ENCODE measurements at places on chromosomes 1 and 21. TPM values are rescaled to one million over a fixed set of nuclear protein-coding genes. Genes with fewer than 3 reads are reported as not detected.

DNA sequence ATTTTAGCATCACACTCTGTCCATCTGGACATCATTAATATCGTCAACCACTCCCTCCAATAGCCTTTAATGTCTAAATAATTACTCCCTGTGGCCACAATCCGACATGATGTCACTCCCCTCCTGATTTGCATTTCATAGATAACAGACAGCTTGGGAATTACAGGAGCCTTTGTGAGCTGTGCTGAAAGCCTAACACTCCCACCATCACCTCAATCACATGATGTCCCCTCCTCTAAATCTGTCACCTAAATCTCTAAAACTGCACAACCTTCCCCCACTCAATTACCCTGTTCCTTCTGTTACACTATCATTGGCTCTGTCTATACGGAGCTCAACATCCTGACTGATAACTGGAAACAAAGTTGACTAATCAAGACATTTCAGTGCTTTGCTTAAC is 14.3 kb downstream of the NHLH2 start:
- H3K4me3 ChIP-seq: no peak overlapping the region
- peaks cover 11% of the 10 kb centered on the region for H3K27me3 ChIP-seq
- no peak overlapping the region for H3K27ac ChIP-seq
- H3K4me1 ChIP-seq: no peaks in the 10 kb centered on the region
- H3K36me3 ChIP-seq: no peaks in the 10 kb centered on the region
- no peak for DNase-seq

- peak; percentile 57 for DNase-seq
- H3K4me1 ChIP-seq: no peaks in the 10 kb centered on the region
- no peak overlapping the region for H3K27ac ChIP-seq
- no peaks in the 10 kb centered on the region for H3K27me3 ChIP-seq
- no peaks in the 10 kb centered on the region for H3K36me3 ChIP-seq
Measured at GRCh38 chr21:37358397-37358796, 8.2 kb upstream of the DYRK1A start.

GRCh38 chr1:153617663-153618062 is 1.5 kb upstream of the S100A14 start:
- no peaks in the 10 kb centered on the region for H3K27me3 ChIP-seq
- peak; percentile 80 for DNase-seq
- H3K36me3 ChIP-seq: no peaks in the 10 kb centered on the region
- H3K4me3 ChIP-seq: no peak overlapping the region

Gene NOTCH2NLA
- polyA plus RNA-seq: 12.7 TPM

- H3K4me1 ChIP-seq: peaks cover 18% of the 10 kb centered on the region
- no peaks in the 10 kb centered on the region for H3K36me3 ChIP-seq
- peak overlapping the region; percentile 66 for H3K4me3 ChIP-seq
- H3K27me3 ChIP-seq: no peaks in the 10 kb centered on the region
Measured at GRCh38 chr1:223142269-223142668, 779 bp downstream of the TLR5 start.

Gene ESRRG
- 11.9 TPM for polyA plus RNA-seq

DNA sequence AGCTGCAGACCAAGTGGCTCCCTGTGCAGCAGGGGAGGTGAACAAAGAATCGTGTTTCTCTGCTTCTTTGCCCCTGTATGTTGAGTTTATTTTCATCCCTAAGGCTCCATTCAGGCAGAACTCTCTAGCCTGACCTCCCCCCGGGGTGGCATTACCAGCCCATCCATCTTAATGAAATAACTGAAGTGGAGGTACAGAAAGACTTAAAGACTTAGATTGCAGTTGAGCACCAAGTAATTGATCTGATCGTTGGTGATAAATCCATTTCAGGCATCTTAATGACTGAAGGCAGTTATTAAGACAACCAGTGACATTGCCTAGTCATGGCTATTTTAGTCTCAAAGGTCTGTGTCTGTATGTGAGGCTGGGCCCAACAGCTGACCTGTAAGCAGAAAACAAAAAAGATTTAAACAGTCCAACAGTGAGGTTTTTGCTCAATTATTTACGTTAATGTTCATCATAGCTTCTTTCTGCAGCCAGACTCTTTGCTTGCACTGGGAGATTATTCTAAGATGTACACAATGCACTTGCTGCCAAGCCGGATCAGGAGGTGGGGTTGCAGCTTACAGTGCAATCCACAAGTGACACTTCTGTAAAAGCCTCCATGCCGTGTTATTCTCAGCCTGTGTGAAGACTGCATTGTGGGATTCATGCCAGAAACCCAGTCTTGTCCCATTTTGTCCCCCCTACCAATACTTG is 363.0 kb upstream of the DUSP10 start:
- DNase-seq: peak; percentile 93
- H3K27me3 ChIP-seq: no peaks in the 10 kb centered on the region
- no peak overlapping the region for H3K27ac ChIP-seq
- no peaks in the 10 kb centered on the region for H3K4me1 ChIP-seq

- H3K36me3 ChIP-seq: no peaks in the 10 kb centered on the region
- no peaks in the 10 kb centered on the region for H3K27me3 ChIP-seq
- no peaks in the 10 kb centered on the region for H3K4me1 ChIP-seq
- DNase-seq: no peak
- H3K4me3 ChIP-seq: no peak overlapping the region
Measured at GRCh38 chr1:223088713-223089240, 54.3 kb downstream of the TLR5 start.

Gene HAO2
- 183 TPM for polyA plus RNA-seq

- no peak for DNase-seq
- H3K27ac ChIP-seq: no peak overlapping the region
- H3K4me1 ChIP-seq: no peaks in the 10 kb centered on the region
- no peaks in the 10 kb centered on the region for H3K27me3 ChIP-seq
- no peaks in the 10 kb centered on the region for H3K36me3 ChIP-seq
Measured at GRCh38 chr1:162996261-162996660, 72.9 kb upstream of the RGS4 start.

GRCh38 chr1:53274026-53274425 is 35.7 kb upstream of the MAGOH start:
- no peak overlapping the region for H3K4me3 ChIP-seq
- no peaks in the 10 kb centered on the region for H3K36me3 ChIP-seq
- no peak for DNase-seq
- H3K27ac ChIP-seq: no peak overlapping the region

DNA sequence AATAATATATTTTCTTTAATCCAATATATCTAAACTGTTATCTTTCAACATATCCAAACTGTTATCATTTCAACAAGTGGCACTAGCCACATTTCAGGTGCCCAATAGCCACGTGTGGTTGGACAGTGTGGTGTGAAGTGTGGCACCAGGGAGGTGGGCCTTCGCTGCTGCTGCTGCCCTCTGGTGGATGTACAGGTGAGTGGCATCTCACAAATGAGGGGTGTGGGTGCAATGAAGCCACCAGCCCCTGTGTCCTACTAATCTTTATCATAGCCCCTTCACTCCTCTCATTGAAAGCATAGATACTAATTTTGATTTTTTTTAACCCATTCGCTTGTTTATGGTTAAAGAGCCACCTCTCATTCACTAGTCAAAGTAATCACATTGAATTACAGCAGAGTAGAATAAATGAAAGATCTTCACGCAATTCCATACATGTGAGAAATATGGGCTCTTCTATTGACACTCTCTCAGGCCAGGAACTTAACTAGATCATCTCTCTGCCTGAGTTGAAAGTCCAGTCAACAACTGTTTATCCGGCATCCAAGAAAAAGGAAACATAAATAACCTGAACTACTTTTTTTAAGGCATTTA is 499.2 kb downstream of the OMA1 start:
- H3K4me3 ChIP-seq: no peak overlapping the region
- no peaks in the 10 kb centered on the region for H3K27me3 ChIP-seq
- H3K4me1 ChIP-seq: no peaks in the 10 kb centered on the region
- no peak overlapping the region for H3K27ac ChIP-seq

Gene FCAMR
- polyA plus RNA-seq: 34.6 TPM

DNA sequence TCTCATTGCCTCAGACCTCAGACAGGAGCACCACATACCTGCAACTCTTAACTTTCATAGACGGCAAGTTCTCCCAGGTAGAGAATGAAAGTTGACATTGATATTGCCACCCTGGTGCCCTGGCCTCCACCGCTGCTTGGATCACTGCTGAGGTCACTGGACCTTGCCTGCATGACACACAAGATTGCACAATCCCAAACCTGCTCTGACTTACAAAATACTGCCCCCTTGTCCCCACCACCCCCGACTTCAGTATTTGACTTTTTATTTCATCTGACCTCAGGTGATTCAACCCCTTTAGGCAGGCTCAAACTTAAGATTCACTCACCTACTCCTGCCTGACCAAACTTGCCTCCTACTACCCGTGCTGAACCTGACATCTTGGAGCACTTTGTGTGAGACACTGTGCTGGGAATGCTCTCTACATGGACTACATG is 43.1 kb upstream of the S1PR1 start:
- DNase-seq: no peak
- H3K4me3 ChIP-seq: no peak overlapping the region
- H3K27me3 ChIP-seq: no peaks in the 10 kb centered on the region
- H3K27ac ChIP-seq: no peak overlapping the region
- H3K4me1 ChIP-seq: no peaks in the 10 kb centered on the region

- H3K36me3 ChIP-seq: no peaks in the 10 kb centered on the region
- no peaks in the 10 kb centered on the region for H3K4me1 ChIP-seq
Measured at GRCh38 chr1:119871881-119872280, 24.4 kb downstream of the ADAM30 start.

DNA sequence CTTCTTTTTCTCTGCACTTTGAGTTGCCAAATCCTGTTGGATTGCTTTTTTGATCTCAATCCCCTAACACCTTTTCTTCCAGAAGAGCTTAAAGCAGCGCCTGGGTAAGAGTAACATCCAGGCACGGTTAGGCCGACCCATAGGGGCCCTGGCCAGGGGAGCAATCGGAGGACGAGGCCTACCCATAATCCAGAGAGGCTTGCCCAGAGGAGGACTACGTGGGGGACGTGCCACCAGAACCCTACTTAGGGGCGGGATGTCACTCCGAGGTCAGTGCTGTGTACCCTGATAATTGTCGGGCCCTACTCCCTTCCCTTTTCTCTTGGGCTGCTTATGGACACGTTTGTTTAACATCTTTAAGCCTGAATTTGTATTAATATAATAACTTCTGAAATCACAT is 8.3 kb downstream of the CHTOP start:
- H3K4me3 ChIP-seq: no peak overlapping the region
- H3K27ac ChIP-seq: no peak overlapping the region

DNA sequence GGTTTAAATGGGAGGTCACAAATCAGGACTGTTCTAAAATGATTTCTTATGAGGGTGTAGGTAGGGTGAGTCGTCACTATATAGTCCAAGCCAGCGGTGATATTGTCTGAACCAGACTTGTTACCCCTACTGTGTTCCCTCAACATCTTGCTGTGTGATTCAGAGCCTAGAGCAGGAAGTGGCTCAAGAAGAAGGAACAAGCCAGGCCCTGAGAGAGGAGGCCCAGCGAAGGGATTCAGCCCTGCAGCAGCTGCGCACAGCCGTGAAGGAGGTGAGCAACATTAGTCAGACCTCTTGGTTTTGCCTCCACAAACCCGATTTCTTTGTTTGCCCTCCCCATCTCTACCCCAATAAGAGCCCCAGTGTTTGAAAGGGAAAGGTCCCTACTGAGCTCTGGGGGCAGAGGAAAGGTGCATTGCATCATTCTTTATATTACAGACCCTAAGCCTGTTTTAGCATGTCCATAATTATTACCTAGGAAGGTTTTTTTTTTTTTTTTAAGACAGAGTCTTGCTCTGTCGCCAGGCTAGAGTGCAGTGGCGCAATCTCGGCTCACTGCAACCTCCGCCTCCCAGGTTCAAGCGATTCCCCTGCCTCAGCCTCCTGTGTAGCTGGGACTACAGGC is 5.0 kb upstream of the SH3BGRL3 start:
- H3K27ac ChIP-seq: no peak overlapping the region
- no peaks in the 10 kb centered on the region for H3K36me3 ChIP-seq
- H3K4me1 ChIP-seq: peaks cover 32% of the 10 kb centered on the region
- DNase-seq: no peak

Gene MANEAL
- polyA plus RNA-seq: 4.6 TPM

Gene RUNX3
- polyA plus RNA-seq: 0.47 TPM

Gene MYOG
- polyA plus RNA-seq: not detected

- no peak overlapping the region for H3K4me3 ChIP-seq
- no peaks in the 10 kb centered on the region for H3K36me3 ChIP-seq
- H3K27ac ChIP-seq: no peak overlapping the region
- no peaks in the 10 kb centered on the region for H3K27me3 ChIP-seq
Measured at GRCh38 chr1:17992800-17993199, 114.8 kb upstream of the IGSF21 start.

Data from kidney (tissue), 22 donors.